ENCODE measurements at places on chromosomes 12 and 14.

DNA sequence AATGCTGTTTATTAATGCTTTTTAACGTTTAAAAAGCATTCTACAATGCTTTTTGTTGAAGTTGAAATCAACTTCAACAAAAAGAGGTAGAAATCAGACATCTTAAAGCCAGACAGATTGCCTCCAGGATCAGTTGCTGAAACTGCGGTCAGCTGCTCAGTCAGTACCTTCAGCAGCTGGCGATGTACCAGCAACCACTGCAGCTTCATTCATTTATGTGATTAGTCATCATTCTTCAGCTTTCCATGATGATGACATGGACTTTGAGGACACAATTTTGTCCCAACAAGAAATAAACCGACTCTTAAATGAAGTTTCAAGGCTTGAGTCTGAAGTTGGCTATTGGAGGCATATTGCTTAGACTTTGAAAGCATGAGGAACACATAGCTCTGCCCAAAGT, 31.5 kb upstream of the NUAK1 start:
- no peak for DNase-seq

DNA sequence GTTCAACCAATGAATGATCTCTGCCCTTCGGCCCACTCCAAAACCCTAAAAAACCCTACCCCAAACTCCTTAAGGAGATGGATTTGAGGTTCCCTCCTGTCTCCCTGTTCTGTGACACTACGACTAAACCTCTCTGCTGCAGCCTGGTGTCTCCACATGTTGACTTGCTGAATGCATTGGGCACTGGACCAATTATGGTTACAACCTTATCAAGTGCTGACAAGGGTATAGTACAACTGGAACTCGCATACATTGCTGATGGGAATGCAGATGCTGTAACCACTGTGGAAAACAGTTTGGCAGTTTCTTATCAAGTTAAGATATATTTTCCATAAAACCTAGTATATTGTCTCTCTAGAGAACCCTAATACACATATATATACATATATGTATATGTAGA, 6.3 kb upstream of the DICER1 start:
- no peak for DNase-seq

- no peak for DNase-seq
Measured at GRCh38 chr12:9698681-9699080, 29.2 kb downstream of the CLEC2D start.

DNA sequence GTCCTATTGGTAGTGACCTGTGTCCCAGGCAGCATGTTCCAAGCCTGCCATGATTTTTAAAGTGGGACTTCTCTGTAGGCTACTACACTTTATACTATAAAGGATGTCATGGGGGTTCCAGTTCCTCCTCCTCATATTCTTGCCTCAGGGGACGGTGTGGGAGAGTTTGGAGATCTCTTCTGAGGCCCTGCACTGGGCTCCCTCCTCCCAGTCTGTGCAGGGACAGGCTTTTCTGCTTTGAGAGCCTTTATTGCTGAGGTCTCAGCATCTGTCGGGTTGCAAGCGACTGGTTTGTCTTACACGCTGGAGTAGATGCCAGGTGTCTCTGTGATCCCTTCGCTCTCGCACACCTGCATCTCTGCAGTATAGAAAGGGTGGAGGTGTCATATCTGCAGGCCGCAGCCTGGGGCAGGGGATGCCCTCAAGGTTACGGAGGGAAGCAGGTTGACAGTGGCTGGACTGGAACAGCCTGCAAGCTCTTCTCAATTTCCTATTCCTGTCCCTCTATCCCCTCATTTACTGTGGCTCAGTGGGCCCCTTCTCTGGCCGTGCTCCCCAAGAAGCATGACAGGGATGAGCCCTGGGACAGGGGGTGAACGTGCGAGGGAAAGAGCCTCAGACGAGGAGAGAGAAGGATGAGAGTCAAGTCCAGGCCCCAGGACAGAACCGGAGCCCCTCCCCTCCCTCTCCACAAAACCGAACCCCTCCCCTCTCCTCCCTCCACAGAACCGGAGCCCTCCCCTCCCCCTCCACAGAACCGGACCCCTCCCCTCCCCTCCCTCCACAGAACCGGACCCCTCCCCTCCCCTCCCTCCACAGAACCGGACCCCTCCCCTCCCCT, 51.3 kb downstream of the SLC6A12 start:
- DNase-seq: peak; percentile 100

DNA sequence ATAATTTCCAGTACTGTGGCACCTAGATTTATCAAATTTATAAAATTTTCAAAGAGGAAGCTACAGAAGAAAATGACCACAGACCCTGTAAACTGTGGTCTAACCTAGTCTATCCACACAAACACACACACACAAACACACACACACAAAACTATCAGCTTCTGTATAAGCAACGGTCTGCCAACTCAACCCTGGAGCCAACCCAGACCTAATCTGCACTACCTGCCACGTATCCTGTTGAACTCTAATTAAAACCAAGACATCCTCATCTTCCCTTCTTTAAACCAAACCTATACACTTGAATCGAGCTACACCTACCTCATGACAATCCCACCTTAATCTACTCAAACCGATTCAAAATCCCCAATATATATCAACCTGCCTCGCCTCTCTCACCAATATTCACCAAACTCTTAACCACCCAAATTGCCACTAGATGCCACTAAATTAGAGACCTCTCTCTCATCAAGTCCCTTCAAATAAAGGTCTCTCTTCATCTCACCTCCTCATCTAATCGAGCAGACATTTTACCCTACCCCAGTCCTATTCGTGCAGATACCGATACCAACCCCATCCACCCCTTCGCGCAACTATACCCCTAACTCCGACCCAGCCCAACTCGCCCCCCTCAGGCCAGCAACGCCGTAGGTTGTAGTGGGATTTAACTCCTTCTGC, 808 bp downstream of the ACIN1 start:
- DNase-seq: peak; percentile 77

DNA sequence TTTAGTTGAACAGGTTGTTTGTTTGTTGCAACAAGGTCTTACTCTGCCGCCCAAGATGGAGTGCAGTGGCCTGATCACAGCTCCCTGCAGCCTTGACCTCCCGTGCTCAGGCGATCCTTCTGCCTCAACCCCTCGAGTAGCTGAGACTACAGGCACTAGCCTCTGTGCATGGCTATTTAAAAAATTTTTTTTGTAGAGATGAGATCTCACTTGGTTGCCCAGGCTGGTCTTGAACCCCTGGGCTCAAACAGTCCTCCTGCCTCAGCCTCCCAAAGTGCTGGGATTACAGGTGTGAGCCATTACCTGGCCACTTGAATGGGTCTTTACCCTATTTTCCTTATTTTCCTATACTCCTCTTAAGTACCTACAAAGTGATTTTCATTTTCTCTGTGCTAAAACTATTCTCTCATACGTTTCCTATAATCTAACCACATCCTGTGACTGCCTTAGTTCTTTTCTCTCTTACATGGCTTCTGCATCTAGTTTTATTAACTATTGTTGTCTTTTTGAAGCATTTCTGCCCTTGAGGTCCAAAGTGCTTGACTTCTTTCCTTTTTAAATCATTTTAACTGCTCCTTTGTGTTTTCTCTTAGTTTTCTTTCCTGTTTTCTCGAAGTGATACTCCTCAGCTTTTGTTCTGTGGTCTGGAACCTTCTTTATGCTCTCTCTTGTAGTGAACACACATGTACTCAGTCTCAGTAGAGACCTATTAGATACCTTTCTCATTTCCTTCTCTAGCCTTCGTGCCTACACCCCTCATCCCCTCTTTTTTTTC, 14.1 kb downstream of the GPX2 start:
- no peak for DNase-seq
